ENCODE measurements at places on chromosomes 6 and 20.

DNA sequence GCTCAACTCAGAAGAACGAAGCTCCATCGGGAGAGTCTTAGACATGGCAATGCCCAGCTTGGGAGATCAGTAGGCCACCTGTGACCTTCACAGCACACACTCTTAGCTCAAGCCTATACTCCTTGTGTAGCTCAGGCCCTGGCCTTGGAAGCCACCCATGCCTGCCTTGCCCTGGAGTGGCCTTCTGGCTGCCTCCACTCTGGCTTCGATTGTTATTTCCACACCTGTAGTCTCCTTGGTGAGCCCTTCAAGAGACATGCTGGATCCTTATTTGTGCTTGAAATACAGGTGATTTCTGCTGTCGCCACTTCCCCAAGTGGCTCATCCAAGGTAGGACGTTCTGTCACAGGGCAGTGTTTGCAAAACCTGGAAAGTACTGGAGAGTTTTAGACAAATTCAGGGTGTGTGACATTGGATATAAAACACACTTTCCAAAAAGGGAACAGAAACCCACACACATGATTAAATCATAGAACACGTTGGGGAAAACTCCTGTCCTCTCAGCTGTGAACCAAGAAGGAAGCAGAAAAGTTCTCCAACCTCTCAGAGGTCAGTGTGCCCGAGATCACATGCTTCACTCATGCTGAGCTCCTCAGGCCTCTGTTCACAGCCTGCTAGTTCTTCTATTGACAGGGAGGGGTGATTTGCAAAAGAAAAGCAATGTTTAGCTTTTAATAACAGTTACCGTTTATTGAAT lies 391.8 kb downstream of the CDC5L start:
- DNase-seq: no peak

DNA sequence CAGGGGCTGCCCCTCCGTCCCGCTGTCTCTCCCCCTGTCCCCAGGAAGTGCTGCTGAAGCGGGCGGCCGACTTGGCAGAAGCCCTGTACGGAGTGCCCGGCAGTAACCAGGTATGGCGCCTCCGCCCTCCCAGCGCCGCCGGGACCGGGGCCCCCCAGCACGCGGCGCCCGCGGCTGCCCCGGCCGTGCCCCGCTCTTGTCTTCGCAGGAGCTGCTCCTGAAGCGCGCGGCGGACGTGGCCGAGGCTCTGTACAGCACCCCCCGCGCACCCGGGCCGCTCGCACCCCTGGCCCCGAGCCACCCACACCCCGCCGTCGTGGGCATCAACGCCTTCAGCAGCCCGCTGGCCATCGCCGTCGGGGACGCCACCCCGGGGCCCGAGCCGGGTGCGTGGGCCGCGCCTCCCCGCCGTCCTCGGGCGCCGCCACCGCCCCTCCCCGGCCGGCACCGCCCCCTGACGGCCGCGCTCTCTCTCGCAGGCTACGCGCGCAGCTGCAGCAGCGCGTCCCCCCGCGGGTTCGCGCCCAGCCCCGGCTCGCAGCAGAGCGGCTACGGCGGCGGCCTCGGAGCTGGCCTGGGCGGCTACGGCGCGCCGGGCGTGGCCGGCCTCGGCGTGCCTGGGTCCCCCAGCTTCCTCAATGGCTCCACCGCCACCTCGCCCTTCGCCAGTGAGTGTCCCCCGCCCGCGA lies 48.4 kb downstream of the CPXM1 start:
- peak; percentile 68 for DNase-seq

- DNase-seq: no peak
Measured at GRCh38 chr6:117432273-117432672, 6.5 kb upstream of the ROS1 start.

DNA sequence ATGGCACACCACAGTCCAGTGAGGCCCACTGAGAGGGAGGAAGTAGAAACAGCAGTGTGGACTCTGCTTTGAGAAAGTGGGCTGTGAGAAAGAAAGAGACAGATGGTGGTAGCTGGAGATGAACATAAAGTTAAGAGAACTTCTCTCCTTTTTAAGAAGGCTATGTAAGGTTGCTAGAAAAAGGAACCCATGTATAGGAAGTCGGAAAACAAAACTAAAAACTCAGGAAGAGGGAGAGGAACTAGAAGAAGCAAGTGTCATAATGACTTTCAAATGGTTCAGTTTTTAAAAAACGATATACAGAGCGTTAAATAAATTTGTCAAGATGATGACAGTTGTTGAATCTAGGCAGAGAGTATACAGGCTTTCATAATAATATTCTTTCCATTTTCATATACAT lies 25.4 kb upstream of the GMNN start:
- DNase-seq: no peak

GRCh38 chr6:36570264-36570663 lies 23.0 kb upstream of the STK38 start:
- no peak for DNase-seq

DNA sequence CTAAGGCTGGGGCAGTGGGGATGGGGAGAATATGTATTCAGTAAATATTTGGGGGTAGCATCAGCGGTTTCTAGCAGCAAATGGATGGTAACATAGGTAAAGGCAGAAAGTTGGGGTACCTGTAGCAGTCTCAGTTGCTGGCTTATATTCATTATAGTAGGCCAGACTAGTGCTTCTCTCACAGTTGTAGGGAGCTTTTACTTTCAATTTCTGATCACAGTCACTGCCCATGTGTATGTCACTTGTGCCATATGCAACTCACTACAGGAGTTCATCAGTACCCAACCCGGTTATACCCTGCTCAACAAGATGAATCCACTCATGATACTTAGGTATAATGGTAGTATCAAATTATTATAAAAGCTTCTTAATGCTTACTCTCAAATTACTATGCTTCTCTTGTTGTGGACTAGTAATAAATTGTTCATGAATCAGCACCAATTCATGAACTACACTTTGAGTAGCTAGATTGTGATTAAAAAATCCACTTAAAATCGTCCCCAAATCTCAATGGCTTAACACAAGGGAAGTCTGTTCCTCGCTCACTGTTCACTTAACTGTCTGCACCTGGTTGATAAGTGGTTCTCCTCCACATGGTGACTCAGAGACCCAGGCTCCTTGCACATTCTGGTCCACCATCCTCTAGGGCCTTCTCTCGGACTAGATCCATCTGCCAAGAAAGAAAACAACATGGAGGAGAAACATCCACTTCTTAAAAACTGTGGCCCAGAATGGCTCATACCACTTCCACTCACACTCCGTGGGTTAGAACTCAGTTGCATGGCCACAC lies 31.3 kb upstream of the MYLIP start:
- no peak for DNase-seq

DNA sequence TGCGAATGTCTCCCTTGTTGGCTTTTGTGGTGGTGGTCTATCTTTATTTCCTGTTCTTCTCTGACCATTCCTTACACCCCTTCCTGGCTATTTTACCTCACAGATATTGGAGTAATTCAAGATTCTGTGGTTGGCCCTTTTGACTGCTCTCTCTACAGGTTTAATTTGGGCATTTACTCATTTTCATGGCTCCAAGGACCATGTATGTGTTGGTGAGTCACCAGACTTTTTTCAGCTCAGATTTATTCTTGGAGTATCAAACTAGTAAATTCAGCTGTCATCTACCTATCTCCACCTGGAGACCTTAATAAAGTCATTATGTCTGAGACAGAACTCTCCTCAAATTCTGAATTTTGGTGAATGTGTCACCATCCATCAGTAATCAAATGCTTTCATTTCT lies 15.5 kb downstream of the RNF146 start:
- DNase-seq: no peak

- no peak for DNase-seq
Measured at GRCh38 chr6:97160280-97160679, 122.7 kb downstream of the MMS22L start.

GRCh38 chr6:43699564-43700186 lies 12.1 kb upstream of the MRPS18A start:
- no peak for DNase-seq

DNA sequence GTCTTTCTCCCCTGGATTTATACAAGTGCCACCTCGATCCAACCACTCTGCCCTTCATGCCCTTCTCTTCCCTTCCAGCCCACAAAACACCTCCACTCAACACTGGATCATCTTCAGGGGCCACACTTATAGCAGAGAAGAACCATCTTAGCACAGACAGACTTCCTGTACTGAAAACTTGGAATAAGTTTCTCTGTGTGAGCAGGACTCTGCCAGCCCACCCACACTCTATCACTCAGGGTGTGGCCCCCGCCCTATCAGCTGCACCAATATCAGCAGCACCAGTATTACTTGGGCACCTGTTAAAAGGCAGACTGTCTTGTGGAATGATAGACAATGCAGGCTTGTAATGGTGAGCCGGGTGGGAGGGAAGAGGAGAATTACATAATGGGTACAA lies 86.7 kb downstream of the SCML4 start:
- DNase-seq: no peak

GRCh38 chr6:162873537-162873936 lies 145.8 kb downstream of the PACRG start:
- DNase-seq: no peak

GRCh38 chr6:81253821-81254220 lies 498.7 kb downstream of the TENT5A start:
- DNase-seq: no peak

DNA sequence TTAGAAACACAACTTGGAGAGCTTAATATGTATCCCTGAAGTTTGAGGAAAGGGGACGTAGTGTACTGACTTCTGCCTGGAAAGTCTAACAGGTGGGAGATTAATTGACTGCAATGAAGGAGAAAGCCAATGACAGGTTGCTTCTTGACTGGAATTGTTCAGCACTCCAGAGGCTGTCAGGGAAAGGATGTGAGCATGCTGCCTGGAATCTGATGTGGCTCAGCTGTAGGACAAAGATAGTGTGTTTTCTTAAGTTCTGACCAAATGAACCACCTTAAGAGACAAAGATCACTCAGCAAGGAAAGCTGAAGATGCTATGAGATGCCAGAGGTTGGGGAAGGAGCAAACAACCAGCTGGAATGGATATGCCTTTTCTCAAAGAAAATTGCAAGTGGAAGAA lies 185.8 kb downstream of the PHF3 start:
- no peak for DNase-seq

GRCh38 chr6:136012943-136013342 lies 161.4 kb downstream of the PDE7B start:
- DNase-seq: no peak

DNA sequence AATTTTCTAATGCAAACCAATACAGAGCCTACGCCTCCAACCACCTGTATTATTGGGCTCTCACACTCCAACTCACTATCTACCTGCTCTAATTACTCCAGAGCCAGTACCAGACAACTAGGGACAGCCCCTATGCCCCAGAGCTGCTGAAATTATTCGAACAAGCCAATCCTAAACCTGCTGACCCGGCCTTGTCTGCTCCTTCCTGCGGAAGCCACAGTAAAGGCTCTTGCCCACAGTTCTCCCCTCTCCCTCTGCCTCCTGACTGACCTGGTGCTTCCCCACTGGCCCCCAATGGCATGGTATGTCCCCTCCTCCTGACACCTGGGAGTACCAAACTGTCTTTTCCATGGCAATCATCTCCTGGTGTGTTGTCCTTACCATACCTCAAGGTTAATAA lies 4.1 kb upstream of the TOX2 start:
- DNase-seq: no peak

- no peak for DNase-seq
Measured at GRCh38 chr20:51468636-51469035, 73.9 kb downstream of the NFATC2 start.

- DNase-seq: no peak
Measured at GRCh38 chr6:168858926-168859325, 394.7 kb downstream of the THBS2 start.

GRCh38 chr20:38581013-38581412 lies at the start of gene ADIG:
ADIG (plus strand) TSS chr20:38581197; CDS start chr20:38581251, 54 bp downstream.
- DNase-seq: no peak

DNA sequence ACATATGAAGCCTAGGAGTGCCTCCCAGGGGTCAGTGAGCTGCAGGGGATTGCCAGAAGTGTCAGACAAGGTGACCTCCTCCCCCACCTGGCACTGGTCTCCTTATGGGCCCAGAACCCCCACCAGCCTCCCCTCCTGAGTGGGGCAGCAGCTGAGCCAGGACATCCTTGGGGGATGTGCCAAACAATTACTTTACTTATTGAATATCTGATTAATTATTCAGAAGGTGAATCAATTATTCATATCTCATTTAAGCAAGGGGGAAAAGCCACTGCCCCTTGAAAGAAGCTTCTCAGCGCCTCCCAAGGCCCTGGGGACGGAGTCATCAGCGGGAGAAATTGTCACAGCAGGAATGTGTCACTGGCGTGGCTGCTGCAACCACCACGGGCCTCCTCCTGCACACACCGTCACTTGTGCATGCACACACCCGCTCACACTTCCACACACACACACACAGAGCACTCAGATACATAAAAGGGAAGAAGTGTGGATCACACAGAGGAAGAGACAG lies 123.4 kb upstream of the MAFB start:
- DNase-seq: no peak

GRCh38 chr6:24655215-24655614 lies 9.2 kb upstream of the KIAA0319 start:
- no peak for DNase-seq

DNA sequence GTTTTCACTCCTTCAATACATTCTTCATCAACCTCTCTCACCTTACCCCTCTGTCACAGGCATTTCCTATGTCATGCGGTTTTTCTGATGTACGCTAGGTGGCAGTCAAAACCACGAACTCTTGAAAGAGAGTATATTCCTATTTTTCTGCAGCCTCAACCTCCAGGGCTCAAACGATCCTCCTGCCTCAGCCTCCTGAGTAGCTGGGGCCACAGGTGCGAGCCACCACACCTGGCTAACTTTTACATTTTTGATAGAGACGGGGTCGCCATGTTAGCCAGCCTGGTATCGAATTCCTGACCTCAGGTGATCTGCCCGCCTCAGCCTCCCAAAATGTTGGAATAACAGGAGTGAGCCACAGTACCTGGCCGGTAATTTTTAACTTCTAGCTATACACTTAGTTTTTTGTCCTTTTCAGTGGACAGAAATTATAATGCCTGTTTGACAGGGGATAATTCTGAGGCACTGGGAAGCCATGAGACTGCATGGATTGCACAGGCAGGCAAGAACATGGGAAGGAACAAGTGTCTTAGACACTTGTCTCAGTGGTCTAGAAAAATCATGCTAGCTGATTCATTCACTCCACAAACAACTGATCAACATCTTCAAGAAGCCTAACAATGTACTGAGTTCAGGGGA lies 22.5 kb upstream of the HFE start:
- DNase-seq: peak; percentile 34

- no peak for DNase-seq
Measured at GRCh38 chr6:125886021-125886420, 70.5 kb upstream of the HINT3 start.

GRCh38 chr6:304833-305370 lies 12.6 kb downstream of the DUSP22 start:
- DNase-seq: no peak

All from HAP-1 (cell line).